H7 (cell line): ENCODE measurements at places on chromosomes 11 and 22.
A peak's percentile ranks its signal among the peaks of the same experiment; 100 is the strongest.

DNA sequence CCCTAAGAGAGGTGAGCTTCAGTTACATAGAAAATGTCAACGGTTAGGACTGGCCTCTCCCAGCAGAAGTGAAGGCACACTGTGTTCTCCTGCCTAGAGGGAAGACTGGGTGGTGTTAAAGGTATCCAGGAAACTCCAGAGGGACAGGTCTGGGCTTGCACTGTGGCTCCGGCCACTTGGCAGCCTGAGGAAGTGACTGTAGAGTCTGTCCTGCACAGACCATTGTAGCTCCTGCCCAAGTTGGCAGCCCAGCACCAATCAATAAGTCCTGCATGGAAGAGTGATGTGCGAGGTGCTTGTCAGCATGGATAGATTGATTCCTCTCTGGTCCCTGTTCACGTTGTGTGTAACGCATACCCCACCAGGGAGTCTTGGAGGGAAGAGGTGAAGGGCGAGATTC is 284.8 kb downstream of the TENM4 start:
- no peak for DNase-seq

- DNase-seq, result no peak
Measured at GRCh38 chr11:92443199-92443598, 218.6 kb downstream of the FAT3 start.

GRCh38 chr22:47060718-47061117 is 298.3 kb downstream of the TBC1D22A start:
- DNase-seq, result no peak

DNA sequence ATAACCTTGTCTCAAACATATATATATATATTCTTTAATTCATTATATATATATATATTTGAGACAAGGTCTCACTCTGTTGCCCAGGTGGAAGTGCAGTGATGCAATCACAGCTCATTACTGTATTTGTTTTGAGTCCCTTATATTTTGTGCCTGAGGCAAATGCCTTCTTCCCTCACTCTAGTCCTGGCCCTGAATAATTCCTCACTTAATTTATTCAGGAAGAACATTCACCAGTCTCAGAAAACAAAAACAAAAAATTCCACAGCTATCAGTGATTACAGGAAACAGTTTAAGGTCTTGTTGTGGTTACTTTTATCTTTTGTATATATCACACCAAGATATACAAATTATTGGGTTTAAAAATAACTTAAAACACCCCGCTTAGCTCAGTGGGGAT is 155.7 kb downstream of the CWF19L2 start:
- DNase-seq, result no peak

DNA sequence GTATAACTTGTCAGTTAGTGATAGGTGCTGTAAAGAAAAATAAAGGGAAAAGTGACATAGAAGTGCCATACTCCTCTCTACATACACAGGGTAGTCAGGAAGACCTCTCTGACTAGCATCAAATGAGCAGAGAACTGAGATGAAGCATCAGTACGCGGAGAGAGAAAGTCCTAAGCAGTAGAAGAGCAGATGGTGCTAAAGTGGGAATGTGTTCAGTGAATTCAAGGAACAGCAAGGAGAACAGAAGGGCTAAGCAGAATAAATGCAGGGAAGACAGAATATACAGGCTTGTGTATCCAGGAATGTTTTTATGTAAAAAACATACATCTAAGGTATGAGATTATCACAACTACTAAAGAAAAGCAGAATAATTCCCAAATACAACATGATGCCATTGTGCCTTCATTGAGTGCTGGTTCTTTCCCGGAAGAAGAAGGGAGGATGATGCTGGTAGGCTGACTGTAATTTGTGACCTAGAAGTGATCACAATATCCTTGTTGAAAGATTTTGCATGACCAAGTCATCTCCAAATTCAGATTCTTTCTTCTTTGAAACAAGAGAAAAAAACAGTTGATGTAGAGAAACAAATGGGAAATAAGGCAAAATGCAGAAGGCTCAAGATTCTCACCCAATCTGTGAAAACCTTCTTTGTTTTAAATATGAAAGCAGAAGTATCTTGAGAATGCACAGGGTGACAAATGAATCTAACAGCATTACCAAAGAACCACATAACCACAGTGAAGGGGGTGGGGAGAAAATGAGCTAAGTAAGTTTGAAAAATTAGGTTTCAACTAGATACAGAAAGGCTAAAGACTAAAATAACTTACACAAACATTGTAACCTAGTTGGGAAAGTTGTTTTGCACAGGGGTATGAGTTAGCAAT is 20.5 kb downstream of the MRE11 start:
- DNase-seq, result no peak

DNA sequence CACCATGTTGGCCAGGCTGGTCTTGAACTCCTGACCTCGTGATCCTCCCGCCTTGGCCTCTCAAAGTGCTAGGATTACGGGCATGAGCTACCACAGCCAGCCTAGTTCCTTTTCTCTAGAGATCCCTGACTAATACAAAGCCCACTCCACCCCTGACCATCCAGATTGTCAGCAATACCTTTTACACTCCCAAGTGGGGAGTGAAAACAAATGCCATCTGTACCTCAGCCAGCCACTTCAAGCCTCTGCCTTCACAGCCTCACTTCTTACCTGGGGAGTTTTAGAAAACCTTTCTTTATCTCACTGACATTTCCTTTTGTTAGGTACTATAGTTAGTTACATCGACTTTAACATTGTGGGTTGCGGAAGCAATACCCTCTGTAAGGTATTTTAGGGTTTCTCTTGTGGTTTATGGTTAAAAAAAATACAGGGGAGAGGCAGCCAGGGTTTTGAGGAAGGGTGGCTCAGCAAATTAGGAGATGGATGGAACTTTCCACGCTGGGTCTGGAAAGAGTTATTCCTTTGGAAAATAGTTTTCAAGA is 8.9 kb downstream of the TOM1 start:
- DNase-seq, result no peak

DNA sequence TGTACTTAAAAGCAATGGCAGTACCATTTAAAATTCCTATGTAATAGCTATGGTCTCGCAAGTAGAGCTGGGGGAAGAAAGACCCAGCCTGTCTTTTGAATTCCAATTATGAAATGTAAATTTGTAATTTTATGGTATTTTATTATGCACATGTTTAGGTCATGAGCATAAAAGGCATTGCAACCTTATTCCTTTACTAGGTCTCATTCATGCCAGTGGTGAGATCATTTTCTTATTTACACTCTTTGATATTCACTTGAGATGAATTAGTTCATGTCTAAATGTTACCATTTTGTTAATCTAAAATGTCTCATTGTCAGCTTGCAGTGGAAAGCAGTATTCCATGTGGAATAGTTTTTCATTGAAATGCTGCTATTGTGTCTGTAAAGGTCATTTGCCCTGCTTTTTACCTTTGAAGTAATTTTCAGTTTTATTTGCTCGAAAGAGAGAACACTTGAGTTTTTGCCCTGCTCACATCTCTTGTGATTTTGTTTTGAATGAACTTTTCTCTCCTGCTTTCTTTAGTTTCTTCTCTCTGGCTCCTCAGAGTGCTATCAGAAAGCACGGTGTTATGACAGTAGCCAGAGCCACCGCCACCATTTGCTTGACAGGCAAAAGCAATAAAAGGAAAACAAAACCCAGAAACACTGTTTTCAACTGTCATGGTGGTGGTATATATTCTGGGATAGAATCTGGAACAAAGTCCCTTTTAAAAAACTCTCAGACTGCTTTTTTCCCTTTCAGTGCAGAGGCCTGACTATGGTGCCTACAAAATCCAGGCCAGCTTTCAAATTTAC is 37.2 kb upstream of the RAG2 start:
- DNase-seq, result no peak

DNA sequence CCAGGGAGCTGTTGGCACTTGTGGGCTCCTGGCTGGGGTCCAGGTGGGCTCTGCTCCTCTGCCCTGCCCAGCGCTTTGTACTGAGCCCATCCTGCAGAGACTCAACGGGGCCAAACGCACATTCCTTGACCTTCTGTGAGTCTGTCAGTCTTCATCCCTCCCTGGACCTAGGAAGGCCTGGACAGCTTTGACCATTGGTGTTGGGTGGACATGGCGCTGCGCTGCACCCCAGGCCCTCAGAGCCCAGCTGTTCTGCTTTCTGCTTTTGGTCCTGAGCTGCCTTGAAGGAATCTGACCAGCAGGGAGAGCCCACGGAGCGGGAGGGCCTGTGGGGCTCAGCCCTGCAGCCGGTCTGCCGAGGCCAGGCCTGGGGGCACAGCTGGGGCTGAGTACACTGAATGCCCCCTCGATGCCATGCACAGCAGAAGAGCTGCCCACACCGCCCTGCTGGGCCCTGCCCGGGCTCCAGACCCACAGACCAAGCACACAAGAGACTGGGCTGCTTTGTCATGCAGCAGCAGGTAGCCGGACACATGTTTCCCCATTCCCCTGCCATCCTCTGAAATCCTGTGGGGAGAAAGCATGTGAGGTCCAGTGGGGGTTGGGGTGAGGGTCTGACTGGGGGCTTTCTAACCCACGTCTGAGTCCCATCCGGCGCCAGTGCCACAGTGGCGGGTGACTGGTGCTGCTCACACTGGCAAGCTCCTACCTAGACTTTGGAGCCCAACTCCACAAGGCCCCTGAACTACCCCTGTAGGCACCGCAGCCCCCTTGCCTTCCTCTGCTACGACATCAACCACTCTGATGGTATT is 24.1 kb upstream of the CCDC188 start:
- peak; percentile 88 for DNase-seq
